SK-N-SH (cell line): ENCODE measurements at places on chromosomes 1 and 21.

DNA sequence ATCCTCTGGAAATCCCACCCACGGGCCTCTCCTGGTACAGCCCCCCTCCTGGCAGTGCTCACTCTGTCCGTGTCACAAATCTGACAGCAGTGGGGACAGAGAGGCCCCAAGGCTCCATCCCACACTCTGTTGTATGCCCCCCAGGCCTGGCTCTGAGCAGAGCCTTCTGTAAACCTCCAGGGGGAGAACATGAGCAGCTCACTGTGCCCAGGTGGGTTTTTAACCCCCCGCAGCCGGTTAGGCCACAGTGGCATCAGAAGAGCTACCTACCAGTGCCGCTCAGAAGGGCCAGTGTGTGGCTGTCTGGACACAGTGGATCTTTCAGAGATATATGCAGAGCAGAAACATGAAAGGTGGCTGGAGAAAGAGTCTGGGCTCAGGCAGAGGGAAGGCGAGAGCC, 12.0 kb upstream of the GPR153 start:
- DNase-seq, result no peak

DNA sequence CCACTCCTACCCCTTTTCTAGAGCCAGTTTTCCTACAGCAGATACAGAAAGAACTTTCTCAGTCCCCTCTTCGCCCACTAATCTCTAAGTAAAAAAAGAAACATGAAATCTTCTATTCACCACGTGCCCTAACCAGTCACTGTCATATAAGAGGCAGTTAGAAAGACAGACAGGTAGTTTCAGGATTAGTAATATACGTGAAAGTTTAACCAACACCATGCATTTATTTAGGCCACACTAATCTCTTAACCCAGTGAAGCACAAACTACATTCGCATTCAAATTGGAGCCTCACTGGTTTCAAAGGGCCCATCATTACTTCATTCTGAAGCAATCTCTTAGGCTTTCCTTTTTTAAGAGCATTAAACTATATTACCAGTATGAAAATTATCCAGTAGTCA, 10.1 kb downstream of the GPATCH2 start:
- DNase-seq, result no peak

DNA sequence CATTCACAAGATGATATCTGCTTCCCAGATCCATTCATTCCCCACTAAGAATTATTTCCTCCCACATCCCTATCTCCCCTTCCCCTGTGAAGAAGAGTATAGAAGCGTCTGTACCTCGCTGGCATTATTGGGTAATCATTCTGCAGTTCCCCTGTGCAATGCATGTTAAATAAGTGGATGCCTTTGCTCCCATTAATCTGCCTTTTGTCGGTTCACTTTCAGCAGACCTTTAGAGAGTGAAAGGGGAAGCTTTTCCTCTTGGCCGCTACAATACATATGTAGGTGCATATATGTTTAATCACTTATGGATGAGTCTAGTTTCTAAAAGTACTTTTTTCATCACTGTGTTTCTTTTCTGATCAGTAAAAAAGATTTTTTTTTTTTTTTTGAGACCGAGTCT, 7.0 kb downstream of the CLCN6 start:
- DNase-seq, result no peak

DNA sequence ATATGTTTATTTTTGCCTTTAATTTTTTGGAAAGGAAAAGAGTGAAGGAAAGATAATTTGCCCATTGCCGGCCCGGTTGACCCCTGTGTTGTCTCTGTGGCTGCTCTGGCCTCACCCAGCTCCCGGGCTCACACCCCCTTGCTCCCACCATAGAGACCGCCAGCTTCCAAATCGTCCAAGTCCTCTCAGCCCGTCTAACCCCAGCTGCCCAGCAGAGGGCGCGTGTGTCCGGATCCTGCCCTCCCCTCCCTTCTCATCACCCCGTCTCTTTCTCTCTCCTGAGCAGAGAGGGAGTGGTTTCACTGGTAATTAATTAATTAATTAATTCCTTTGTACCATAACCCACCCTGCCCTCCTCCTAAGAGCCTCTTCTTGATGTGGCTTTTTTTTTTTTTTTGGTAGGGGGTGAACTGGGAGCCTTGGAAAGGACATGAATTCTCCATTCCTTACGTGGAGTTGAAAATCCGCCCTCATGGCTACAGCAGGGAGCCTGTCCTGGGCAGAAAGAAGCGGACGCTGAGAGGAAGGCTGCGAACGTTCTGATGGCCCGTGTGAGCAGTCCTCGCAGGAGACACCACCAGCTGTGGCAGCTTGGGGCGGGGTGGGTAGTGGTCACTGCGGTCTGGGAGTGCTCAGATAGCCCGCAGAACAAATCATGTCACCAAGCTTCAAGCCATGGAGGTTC, 45.9 kb downstream of the KIAA0040 start:
- DNase-seq, result peak; percentile 85

DNA sequence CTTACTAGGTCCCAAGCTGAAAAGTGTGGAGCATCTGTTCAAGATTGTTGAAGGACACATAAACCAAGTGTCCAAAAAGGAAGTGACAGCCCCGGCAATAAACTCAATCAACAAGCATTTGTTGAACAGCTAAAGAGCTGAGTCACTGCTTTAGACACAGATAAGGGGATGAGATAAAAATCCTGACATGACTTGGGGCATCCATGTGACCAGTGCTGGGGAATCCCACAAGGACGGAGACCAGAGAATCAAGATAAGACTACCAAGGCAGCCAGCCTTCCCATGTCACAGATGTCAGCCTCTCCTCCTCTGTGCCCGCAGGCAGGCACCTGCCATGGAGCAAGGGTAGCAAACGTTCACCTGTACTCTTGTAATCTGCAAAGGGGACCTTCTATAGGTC, 118.6 kb upstream of the KAZN start:
- DNase-seq, result no peak

DNA sequence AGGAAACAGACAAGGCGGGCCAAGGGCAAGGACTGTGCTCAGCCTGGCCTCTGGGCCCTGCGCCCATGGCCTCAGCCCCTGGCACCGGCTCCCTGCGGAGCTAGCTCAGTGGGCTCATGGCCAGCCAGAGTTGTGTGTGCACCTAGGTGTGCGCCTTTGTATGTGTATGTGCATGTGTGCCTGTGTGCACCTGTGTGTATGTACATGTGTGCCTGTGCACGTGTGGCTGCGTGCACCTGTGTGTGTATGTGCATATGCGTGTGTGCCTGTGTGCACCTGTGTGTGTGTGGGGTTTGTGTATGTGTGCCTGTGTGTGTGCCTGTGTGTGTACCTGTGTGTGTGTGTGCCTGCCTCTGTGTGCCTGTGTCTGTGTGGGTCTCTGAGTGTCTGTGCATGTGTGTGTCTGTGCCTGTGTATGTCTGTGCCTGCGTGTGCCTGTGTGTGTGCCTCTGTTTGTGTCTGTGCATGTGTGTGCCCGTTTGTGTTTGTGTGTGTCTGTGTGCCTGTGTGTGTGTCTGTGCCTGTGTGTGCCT, 7.4 kb downstream of the GPR137B start:
- DNase-seq, result no peak

- DNase-seq, result no peak
Observed at GRCh38 chr1:70008660-70009059, 196.7 kb downstream of the LRRC40 start.

GRCh38 chr1:30525971-30526651, 197.3 kb downstream of the MATN1 start:
- DNase-seq, result no peak

GRCh38 chr1:220313576-220313975, 41.3 kb upstream of the RAB3GAP2 start:
- DNase-seq, result no peak

DNA sequence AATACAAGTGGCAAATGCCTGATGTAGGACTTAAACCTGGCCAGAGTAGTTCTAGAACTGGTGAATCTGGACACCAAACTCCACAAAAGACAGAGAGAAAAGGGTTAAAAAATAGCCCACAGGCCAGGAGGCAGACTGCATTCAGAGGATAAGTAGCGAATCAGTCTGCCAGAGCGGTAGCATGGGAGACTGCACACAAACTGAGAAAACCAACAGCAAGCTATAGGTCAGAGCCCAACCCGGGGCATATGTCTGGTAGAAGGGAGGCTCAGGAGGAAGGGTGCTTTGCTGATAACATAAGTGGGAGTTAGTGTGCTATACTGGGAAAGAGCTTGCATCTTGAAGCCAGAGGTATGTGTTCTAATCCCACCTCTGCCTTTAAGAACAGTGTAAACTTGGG, 4.0 kb downstream of the LRRC53 start:
- peak; percentile 8 for DNase-seq

GRCh38 chr1:75616436-75617433, 5.8 kb upstream of the SLC44A5 start:
- DNase-seq, result no peak
